G401 (cell line): ENCODE measurements at places on chromosomes 3 and 15. TPM values are rescaled to one million over a fixed set of nuclear protein-coding genes. Genes with fewer than 3 reads are reported as not detected.

DNA sequence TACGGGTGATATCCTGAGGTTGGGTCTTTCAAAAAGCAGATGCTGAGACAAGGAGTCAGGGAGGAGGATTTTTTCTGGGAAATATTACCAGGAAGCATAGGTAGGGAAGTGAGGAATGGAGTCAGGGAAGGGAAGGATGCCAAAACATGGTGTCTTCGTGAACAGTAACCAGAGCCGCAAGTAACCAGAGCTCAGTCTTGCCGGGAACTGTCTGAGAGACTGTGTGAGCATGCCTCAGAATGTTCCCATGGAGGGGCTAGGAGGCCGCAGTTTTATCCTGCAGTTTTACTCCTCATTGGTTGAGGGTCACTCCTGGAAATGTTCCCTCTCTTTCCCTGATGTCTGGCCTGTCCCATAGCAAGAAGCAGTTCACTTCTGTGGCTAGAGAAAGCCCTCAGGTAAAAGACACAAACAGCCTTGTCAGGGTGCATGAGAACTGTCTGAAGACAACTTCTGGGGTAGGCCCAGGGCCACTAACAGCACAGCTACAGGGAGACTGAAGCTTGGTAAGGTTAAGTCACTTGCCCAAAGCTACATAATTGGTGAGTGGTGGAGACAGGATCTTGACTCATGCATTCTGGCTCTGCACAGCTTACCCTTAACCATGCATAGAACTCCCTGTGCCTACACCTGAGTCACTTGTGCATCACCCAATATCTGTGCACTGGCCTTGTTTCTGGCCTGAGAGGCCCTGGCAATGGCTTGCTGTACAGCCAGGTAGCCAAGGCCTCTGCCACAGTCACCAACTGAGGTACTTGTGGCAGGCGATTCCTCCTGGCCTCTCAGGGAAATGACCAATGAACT lies 76.3 kb upstream of the FRMD4B start:
- DNase-seq: no peak

DNA sequence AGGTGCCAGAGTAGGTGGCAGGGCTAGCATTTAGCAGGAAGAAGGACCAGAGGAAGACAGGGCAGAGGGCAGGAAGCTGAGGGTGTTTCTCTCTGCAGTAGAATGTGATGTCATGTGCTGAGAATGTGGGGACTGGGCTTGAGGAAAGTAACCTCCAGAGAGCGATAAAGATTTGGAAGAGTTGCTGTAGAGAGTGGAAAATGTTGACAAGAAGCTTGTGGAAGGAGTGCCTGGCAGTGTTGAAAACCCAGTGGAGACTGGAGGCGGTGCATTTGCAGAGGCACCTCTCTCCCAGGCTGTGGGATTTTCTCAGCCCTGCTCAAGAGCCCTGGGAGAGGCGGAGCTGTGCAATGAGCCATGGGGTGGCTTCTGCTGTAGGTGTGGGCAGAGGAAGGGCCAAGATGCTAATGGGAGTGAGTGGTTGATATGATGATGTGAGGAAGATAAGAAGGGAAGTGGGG lies 54.8 kb downstream of the MESD start:
- DNase-seq: no peak

- no peak for DNase-seq
Measured at GRCh38 chr3:62659660-62660059, 215.6 kb downstream of the CADPS start.

The GPR62 gene
- total RNA-seq: not detected in 2 replicates

DNA sequence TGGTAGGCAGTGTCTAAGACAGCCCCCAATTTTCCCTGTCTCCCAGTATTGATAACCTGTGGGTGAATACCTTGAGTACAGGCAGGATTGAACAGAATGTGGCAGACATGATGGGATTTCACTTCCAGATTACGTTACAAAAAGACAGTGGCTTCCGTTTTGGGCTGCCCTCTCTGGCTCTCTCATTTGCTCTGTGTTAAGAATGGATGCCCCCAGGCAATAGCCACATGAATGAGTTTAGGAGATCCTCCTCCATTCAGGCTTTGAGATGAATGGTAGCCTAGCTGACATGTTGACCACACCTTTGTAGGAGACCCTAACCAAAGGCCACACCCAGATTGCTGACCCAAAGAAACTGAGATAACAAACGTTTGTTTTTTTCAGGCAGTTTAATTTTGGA lies 34.3 kb downstream of the UBXN7 start:
- DNase-seq: no peak

DNA sequence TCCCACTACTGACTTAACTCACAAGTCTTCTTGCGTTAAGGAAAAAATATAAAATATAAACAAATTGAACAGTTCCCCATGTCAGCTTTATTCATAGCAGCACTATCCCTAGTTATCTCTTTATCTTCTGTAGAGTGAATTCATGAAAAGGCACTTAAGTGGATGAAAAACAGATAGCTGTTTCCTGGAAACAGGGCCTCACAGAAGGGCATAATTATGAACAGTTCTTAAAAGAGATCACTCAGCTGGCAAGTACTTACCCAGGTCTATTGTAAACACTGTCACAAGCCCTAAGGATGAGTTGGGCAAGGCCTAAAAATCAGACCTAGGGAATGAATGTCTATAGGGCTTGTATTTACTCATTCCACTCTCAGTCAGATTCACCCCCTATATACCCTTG lies 10.7 kb downstream of the MB21D2 start:
- no peak for DNase-seq

The NMB gene
- 4.5 and 5.6 TPM in 2 replicates for total RNA-seq

DNA sequence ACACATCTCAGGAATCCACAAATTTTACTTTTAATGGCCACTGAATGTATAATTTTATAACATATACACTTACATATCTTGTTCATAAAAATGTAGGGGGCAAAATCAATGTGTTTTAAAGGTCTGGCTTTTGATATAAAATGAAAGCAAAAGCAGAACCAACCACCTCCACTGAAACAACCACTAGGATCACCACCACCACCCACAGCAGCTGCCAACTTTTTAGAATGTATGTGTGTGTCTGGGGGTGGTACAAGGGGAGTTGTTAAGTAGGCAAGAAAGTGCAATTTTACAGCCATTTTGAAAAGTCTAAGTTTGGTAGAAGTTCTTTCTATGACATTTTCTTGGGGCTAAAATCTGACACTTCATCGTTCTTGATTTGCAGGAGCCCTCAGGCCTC lies 44.0 kb downstream of the OTOL1 start:
- no peak for DNase-seq

GRCh38 chr3:148190441-148190990 lies 507.2 kb upstream of the AGTR1 start:
- no peak for DNase-seq

GRCh38 chr3:40267937-40268724 lies 41.4 kb upstream of the EIF1B start:
- no peak for DNase-seq

GRCh38 chr15:56972426-56972825 lies 54.0 kb downstream of the TCF12 start:
- no peak for DNase-seq

The NUSAP1 gene
- total RNA-seq: 147 and 237 TPM in 2 replicates

GRCh38 chr3:186614597-186615483 lies 2.0 kb downstream of the AHSG start:
- peak; percentile 83 for DNase-seq
